ENCODE measurements at places on chromosomes 3 and 15.

DNA sequence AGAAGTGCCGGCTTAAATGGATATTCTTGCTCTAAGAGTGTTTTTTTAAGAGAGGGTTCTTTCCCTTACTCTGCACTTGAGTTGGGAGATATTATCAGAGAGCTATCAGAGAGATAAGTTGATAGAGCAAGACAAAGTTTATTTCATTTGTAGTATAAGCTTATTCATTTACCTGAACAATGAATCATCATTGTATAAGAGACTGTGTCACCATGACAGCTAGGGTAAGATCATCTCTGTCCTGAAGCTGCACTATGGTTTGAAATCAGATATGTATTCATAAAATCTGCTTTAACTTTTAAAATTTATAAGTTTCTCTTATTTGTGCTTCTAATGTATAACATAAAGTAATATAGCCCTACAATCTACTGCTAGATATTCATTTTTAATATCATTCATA, 128.1 kb upstream of the ARL6 start:
- DNase-seq, result no peak

- no peak for DNase-seq
Observed at GRCh38 chr15:89946681-89947299, 34.0 kb upstream of the ARPIN start.

- no peak for DNase-seq
Observed at GRCh38 chr3:137789236-137789635, 25.1 kb downstream of the SOX14 start.

- DNase-seq, result no peak
Observed at GRCh38 chr3:70603103-70603502, 290.7 kb upstream of the MDFIC2 start.

DNA sequence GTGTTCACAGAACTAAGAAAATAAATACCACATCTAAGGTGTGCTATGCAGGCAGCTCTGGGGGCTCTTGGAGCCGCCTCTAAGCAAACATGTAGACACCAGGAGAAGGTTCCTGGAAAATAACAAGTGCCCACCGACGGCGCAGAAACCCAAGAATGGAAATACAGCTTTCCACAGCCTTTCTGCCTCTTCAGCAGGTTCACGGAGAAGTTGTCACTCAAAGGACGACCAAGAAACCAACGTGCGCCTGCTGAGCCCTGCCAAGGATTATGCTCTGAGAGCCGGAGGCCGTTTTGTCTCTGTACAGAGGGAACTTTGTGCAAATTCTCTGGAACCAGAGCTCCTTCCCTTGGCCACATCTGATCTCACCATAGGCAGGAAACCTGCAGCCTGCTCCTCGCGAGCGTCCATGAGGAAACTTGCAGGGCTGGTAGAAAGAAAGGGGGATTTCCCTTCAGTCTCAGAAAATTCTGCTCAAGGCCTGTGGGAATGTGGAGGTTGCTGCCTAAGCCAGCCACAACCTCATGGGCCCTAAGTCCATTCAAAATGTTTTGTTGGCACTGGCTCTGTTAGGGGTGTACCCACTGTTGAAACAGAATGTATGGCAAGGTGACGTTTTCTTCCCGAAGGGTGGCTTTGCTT, 40.6 kb upstream of the ETV5 start:
- DNase-seq, result no peak

- no peak for DNase-seq
Observed at GRCh38 chr3:13204177-13204581, 130.9 kb upstream of the IQSEC1 start.

DNA sequence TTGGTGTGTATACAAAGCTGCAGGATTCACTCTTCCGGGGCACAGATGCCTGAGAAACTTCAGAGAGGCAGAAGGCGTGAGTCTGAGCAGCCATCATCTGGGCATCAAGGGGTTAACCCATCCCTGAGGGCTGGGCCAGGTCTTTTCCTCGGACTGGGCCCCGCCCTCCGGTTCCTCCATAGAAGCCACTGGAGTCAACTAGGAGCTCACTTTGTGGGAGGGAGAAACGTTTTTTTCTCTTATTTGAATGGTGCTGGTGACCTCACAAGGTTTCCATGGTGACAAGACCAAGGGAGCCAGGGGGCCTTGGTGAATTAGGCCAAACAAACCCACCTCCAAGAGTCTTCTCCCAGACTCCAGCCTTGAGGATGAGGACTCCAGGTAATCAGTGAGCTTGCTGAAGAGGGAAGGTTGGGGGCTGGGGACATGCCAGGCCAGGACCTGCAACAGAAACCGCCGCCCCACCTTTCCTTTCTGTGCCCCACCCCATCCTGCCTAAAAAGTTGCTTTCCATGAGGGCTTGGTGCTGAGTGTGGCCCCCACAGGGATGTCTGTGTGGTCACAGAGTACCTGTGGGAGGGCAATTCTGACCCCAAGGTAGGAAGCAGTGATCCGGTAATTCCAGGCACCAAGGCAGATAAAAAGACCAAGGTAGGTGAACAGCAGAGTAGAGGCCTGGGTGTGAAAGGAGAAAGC, 14.8 kb upstream of the INSYN1 start:
- DNase-seq, result no peak

DNA sequence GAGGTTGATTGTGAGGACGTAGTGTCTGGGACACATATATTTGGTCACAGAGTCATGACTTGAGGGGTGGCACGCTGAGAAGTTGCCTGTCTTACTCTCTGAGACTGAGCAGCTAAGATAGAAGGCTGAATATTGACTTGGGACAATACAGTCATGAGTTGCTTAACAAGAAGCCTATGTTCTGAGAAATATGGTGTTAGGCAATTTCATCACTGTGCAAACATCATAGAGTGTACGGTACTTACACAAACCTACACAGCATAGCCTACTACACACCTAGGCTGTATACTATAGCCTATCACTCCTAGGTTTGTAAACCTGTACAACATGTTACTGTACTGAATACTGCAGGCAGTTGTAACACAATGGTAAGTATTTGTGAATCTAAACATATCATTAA, 30.3 kb upstream of the SPESP1 start:
- no peak for DNase-seq

DNA sequence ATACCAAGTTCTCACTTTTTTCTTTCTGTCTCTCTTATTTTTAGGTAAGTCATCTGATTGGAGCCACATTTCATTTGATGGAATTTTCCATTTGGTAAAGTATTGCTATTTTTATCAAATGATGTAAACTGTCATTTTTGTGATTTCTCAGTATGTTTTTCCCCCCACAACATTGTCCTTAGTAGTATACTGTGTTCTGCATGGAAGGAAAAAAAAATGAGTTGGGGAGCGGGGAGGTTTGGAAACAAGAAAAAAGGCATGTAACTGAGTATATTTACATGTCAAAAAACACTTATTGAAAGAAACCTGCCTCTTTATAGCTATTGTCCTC, 104.2 kb downstream of the FILIP1L start:
- no peak for DNase-seq

- no peak for DNase-seq
Observed at GRCh38 chr3:50594253-50594785, 17.3 kb downstream of the CISH start.

DNA sequence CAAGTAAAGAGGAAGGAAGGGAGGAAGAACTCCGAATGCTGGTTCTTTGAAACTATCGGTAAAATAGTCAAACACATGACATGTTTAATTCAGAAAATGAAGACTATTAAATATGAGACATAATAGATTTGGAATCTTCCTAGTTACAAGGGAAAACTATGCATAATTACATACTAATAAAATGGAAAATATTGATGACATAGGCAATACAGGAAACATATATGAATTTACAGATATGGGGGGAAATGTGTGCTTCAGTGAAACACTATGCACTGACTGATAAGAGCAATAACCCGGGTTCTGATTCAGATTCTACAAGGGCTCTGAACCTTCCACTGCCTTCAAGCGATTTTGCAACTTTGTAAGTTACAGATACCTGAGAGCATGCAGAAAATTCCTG, 185.9 kb downstream of the PDE8A start:
- no peak for DNase-seq

GRCh38 chr3:133460809-133461208, 61.0 kb downstream of the BFSP2 start:
- DNase-seq, result no peak

- no peak for DNase-seq
Observed at GRCh38 chr15:79987969-79988368, 17.0 kb upstream of the BCL2A1 start.

- DNase-seq, result peak; percentile 61
Observed at GRCh38 chr3:43181202-43181821, 75.4 kb upstream of the POMGNT2 start.

- DNase-seq, result no peak
Observed at GRCh38 chr15:22912256-22912655, 67.9 kb downstream of the CYFIP1 start.

GRCh38 chr3:170689893-170690660, 104.2 kb upstream of the SLC7A14 start:
- DNase-seq, result no peak

- DNase-seq, result no peak
Observed at GRCh38 chr3:37540786-37541185, 320.9 kb upstream of the CTDSPL start.

- DNase-seq, result no peak
Observed at GRCh38 chr3:44248152-44248551, 6.5 kb downstream of the TOPAZ1 start.

DNA sequence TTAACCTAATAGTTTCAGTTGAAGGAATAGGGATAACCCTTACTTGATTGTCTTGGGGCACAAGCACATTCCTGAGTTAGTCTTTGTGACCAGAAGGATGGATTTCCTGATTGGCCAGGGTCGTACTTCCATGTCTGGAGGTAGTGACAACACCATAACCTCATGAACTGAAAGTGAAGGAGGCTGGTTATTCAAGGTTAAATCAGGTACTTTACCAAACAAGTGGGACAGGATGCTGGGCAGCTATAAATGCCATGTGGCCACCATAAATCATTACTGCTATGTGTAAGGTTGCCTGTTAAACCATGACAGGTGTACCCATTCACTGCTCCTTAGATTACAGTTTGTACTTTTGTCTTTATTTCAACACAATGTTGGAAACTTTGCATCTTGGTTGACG, 128.3 kb upstream of the SAMMSON start:
- no peak for DNase-seq

DNA sequence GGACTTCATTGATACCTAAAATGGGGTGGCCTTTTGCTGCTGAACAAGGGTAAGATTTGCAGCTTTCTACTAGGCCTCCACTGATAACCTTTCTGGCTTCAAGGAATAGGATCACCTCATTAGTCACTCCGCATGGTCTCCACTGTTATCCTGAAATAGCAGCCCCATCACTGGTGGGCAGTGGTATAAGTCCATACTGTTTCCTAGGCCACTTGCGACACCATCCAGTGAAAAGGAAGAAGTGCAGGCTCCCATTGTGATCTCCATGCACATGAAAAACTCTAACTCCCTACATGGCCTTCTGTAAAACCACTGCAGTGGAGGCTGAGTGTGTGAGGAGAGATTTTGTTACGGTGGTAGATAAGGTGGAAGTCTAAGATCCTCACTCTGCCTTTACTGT, 1455.9 kb downstream of the SI start:
- DNase-seq, result no peak

DNA sequence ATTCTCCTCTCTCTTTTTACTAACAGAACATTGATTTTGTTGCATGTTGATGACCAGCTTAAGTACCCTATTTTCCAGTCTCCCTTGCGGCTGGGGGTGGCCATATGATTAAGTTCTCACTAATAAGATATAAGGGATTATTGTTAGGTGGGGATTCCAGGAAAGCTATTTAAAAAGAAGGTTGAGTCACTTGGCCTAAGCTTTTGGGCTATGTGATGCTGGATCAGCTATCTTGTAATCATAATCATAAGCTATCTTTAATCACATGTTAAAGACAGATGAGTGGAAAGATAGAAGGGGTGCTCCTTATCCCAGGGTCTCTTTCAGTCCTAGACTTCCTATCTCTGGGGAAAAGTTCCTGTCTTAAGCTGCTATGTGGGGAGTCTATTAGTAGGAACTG, 59.9 kb downstream of the CGNL1 start:
- DNase-seq, result no peak

GRCh38 chr3:42771271-42771670, 1.8 kb downstream of the CCDC13 start:
- DNase-seq, result no peak

GRCh38 chr15:101022876-101023275, 103.7 kb downstream of the LRRK1 start:
- DNase-seq, result no peak

DNA sequence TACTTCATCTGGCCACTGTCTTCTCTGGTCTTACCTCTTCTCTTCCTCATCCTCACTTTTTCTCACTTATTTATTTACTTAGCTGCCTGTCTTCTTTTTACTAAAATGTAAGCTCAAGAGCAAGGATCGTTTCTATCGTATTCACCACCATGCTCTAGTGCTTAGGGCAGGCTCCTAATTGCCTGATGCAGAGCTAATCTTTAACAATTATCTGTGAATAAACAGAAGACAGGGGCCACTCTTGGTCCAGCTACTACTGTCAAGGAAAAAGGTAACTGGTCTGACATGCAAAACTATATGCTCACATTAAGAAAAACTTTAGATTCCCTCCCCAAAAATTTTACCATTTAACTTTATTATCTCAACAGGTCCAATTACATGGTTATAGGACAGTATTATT, 17.5 kb downstream of the PIK3R4 start:
- DNase-seq, result no peak

DNA sequence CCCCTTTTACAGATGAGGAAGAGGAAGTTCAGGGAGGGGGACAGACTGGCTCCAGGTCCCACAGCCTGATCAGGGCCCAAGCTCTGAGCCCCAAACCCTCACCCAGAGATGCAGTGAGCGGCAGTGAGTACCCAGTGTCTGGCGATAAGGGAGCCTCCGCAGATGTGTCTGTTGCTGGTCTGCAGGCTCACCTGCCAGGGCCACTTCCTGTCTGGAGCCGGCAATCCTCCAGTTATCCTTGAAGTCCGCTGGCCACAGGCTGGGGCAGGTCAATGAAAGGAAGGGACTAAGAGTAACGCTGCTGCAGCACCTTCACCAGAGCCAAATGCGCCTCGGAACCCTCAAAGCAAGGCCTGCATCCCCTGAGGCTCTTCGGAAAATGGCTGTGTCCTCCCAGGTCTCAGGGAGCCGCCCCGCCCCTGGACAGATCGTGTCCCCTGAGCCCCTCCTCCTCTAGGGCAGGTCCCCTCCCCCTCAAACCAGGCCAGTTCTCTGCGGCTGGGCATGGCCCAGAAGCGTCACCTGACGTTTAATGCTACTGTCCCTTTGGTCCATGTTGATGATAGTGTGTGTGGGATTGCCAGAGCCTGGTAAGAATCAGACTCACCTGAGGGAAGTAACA, 51.5 kb downstream of the MYL3 start:
- DNase-seq, result no peak

- no peak for DNase-seq
Observed at GRCh38 chr3:161600173-161600572, 103.6 kb downstream of the OTOL1 start.

All from central memory CD4-positive, alpha-beta T cell (primary cell).